MG63 (cell line): ENCODE measurements at places on chromosomes 12 and 14. TPM values are rescaled to one million over a fixed set of nuclear protein-coding genes. Genes with fewer than 3 reads are reported as not detected.

DNA sequence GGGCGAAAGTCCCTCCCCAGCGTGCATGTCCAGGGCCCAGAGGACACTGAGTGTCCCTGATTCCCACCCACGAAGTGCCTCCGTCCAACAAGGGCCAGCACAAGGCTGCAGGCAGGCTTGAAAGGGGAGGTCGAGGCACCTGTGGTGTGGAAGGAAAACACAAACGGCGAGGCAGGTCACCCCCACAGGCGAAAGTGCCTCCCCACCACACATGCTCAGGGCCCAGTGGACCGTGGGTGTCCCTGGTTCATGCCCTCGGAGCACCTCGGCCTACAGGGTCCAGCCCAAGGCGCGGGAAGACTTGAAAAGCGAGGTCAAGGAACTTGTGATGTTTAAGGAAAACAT, 370.4 kb downstream of the ALG10 start:
- DNase-seq: no peak

HCAR1 gene
- total RNA-seq: not detected in 2 replicates

DNA sequence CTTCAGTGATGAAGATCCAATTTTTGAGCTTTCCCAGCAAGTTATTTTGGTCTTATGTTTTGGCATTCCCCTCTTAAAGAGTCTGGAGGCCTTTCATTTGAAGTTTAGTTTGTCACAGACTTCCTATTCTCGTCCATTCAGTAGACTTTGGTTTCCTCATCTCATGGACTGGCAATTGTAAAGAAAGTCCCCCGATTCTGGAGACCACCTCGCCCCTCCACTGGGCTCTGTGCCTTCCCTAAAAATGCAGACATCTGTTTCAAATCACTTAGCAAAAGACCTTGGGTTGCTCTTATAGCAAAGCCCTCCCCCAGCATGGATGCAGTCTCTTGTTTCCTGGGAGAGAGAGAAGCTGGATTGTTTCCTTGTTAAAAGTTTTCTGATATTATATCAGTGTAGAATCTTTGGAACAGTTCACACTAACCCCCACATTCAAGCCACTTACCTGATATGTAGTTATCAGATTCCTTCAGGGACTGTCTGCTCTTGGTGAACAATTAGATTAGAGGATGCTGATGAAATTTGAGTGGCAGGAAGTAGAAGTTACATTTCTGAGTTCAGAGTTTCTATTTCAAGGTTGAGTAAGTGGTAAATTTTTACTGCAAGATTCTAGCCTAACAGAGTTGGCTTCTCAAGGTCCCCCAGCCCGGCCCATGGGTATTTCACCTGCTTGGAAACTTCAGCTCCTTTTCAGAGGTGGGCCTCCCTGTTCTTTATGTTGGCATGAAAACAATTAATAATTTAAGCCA, 56.3 kb downstream of the PLXNC1 start:
- DNase-seq: no peak

TBK1 gene
- 11.6 and 22.6 TPM in 2 replicates for total RNA-seq

DNA sequence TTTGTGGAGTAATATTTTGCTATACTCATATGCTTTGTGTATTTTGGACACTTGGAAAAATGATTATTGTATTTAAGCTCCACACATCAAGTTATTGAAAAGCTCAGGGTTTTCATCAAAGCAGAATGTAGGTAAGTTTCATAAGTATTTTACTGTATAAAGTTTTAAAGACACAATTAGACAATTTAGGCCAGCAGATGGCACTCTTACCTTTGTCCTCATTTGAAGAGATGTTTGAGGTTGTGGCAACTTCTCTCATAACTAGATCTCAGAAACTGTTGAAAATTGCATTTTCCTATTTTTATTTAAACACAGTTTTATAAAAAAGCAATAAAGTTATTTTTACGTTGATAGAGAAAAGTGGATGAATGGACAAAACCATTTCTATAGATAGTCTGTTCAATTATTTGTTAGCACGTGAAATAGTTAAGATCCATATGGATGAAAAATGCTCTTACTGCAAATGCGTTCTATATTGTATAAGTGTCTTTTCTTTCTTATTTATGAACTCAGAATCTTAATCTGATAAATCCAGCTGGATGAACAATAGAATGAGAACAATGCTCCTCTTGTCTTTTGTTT, 300.0 kb downstream of the AEBP2 start:
- DNase-seq: no peak

DNA sequence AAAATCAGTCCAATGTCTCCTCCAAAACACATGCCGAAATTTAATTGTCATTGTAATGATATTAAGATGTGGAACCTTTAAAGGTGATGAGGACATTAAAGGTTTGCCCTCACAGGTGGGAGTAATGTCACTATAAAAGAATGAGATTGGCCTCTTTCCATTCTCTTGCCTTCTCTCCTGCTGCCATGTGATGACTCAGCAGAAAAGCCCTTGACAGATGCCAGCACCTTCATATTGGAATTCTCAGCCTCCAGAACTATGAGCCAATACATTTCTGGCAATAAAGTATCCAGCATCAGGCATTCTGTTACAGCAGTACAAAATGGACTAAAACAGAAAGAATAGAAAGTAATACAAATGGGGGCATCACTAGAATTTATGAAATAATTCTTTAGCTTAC, 609.7 kb downstream of the SLC16A7 start:
- peak; percentile 37 for DNase-seq

DNA sequence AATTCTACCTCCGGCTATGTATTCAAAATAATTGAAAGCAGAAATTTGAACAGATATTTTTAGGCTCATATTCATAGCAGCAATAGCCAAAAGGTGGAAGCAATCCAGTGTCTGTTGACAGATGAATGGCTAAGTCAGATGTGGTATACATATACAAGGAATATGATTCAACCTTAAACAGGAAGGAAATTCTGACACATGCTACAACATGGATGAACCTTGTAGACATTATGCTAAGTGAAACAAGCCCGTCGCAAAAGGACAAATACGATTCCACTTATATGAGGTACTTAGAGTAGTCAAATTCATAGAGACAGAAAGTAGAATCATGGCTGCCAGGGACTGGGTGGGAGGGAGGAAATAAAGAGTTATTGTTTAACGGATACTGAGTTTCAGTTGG, 331.6 kb downstream of the PCNX1 start:
- no peak for DNase-seq

DNA sequence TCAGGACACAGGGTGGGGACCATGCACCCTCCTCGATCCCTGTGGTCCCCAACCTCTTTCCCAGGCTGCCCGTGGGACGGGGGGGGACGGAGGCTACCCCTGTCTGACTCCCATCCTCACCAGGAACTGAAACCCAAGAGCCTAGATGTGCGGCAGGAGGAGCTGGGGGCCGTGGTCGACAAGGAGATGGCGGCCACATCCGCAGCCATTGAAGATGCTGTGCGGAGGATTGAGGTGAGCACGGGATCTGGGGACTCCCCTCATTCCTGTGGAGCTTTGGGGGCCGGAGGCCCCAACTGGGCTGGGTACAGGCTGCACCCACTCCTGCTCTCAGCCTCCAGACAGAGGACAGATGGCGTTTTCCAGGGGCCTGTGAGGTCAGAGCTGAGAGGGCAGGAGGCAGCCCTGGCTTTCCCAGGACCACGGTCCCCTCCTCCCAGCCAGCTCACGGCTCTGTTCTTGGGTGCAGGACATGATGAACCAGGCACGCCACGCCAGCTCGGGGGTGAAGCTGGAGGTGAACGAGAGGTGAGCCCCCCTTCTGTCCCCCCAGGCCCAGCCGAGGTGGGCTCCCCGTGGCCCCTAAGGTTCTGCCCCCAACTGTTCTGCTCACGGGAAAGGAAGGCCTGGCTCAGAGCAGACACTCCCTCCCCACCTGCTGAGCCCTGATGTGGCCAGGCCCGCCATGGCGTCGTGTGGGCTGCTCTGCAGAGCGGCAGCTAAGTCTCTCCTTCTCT, 24.2 kb downstream of the HIP1R start:
- no peak for DNase-seq

GPN3 gene
- total RNA-seq: 17.5 and 38.0 TPM in 2 replicates

SDR9C7 gene
- not detected in 2 replicates for total RNA-seq

DNA sequence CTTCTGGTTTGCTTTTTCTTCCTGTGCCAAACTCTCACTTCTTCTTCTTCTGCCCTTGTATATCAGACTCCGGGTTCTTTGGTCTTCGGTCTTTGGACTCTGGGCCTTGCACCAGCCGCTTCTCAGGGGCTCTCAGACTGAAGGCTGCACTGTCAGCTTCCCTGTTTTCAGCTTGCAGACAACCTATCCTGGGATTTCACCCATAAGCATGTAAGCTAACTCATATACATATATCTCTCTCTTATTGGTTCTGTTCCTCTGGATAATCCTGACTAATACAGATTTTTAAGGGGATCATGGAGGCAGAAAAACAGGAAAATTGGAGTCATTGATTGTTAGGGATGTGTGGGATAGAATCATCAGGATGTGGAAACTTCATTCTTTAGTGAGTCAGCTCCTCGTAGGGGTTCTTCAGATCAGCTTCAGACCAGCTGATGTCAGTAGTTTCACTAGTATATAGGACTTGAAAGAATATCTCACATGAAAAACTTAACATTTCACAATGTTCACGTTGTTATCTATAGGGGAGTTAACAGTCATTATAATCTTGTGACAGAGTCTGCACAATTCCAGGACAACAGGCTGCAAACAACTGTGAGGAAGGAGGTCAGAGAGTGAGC, 102.9 kb downstream of the RASSF9 start:
- DNase-seq: no peak

TRIAP1 gene
- total RNA-seq: 40.3 and 41.4 TPM in 2 replicates

DNA sequence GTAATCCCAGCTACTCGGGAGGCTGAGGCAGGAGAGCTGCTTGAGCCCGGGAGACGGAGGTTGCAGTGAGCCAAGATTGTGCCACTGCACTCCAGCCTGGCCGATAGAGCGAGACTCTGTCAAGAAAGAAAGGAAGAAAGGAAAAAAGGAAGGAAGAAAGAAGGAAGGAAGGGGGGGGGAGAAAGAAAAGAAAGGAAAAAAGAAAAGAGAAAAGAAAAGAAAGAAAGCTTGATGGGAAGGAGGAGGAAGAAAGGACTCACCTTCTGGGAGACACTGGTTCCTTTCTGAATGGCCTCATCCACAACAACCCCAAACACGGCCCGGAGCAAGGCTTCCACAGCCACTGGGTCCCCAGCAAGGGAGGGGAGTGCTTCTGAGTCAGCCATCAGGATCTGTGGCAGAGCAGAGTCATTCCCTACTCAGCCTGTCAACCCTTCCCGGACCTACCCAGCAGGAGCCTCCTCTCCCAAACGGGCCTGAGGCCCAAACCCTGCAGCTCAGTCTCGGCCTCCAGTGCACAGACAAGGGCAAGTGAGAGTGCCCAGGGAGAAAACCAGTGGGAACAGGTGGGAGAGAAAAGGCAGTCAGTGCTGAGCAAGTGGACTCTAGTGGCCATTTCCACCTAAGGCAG, 7.3 kb upstream of the ZNF740 start:
- DNase-seq: no peak

GRCh38 chr14:100522616-100523099, 64.6 kb downstream of the BEGAIN start:
- no peak for DNase-seq

GRCh38 chr12:57187222-57188089, 29.1 kb upstream of the NXPH4 start:
- DNase-seq: no peak

- DNase-seq: no peak
Observed at GRCh38 chr14:43872752-43873655, 634.1 kb downstream of the FSCB start.
